ENCODE measurements at places on chromosomes 7 and 10.

GRCh38 chr10:59303018-59303417, 59.3 kb downstream of the FAM13C start:
- DNase-seq, result no peak

GRCh38 chr10:104337521-104337984, 712 bp downstream of the ITPRIP start:
- no peak for DNase-seq

GRCh38 chr10:18743926-18744325, 84.7 kb downstream of the ARL5B start:
- DNase-seq, result no peak

GRCh38 chr10:30178356-30178964, 119.1 kb upstream of the JCAD start:
- no peak for DNase-seq

GRCh38 chr7:28410628-28411531, 1.4 kb upstream of the CREB5 start:
- peak; percentile 80 for DNase-seq

DNA sequence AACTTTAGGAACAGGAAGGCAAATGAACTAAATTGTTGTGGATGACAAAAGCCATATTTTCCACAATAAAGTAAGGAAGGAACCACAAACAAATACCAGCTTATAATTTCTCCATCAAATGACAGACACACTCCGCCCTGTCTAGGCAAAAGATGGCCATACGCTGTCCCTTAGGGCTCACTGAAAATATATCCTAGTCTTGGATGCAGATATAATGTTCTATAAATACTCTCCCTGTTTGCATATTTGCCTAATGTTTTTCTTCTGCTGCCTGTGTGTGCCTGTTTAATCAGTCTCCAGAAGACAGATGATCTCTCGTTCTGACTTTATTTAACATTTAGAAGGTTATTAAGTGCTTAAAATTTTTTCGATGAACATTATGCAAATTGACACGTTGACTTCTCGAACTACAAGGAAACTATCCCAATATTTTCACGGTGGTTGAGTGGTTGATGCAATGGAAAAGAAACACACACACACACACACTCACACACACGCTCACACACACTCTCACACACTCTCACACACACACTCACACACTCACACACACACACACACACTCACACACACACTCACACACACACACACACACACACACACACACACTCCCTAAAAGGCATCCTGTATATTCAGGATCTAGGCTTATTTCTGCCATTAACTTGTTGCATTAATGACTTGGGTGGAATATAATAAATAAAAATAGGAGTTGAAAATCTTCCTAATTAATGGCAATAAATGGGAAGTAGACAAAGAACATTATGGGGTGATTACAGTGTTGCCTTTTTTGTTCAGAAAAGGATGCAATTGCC, 297.1 kb downstream of the PRPF18 start:
- no peak for DNase-seq

Measured in nephron progenitor cell (in vitro differentiated cells).